ENCODE measurements at places on chromosomes 11 and 22. TPM values are rescaled to one million over a fixed set of nuclear protein-coding genes. Genes with fewer than 3 reads are reported as not detected.

- no peak for DNase-seq
Measured at GRCh38 chr11:64500176-64501013, 90.6 kb upstream of the SLC22A12 start.

- no peak for DNase-seq
Measured at GRCh38 chr11:114705280-114706024, 27.1 kb downstream of the NXPE2 start.

- no peak for DNase-seq
Measured at GRCh38 chr11:9733212-9733611, 69.3 kb downstream of the SWAP70 start.

DNA sequence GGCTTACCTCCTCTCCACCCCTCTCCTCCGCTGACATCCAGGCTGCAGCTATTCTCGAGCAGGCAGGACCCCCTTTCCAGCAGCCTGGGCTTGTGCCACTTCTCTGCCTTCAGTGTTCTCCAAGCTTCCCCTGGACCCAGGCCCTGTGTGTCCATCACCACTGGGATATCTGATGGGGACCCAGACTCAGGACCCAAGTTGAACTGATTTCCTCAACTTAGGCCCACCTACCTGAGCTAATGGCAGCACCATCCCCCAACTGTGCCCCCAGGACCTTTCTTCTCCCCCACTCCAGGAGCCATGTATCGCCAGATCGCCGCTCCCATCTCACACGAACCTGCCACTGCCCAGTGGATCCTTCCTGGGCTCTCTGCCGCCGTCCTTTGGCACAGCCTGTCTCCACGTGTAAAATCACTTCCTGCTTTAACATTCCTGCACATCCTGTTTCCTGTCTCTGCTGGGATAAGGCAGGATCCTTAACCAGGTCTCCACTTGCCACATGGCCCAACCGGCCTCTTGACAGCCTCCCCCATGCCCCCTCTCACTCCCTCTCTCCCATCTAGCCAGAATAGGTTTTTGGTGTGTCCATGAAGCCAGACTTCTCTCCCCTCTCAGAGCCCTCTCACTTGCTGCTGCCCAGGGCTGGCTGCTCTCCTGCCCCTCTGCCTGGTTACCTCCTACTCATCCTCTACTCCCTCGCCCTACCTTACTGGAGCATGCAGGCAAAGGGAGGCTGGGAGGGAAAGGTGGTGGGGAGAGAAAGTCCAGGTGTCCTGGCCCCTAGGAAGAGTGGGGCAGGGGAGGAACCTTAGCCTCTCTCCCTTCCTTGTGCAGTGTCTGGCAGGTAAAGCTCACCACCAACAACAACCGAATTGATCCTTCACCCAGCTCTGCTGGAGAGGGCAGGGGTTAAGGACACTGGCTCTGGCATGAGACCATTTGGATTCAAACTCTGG is 9.4 kb downstream of the SPATA19 start:
- DNase-seq, result no peak

GRCh38 chr11:64372021-64372420 is 13.1 kb downstream of the RPS6KA4 start:
- DNase-seq, result no peak

GRCh38 chr11:102239448-102239847 is 77.8 kb upstream of the BIRC3 start:
- DNase-seq, result no peak

GRCh38 chr11:128704517-128704916 is 10.6 kb downstream of the FLI1 start:
- no peak for DNase-seq

GRCh38 chr11:67289226-67289650 is at the start of gene ANKRD13D:
ANKRD13D (plus strand) TSS chr11:67289303; CDS start chr11:67289461, 158 bp downstream.
- DNase-seq, result no peak

DNA sequence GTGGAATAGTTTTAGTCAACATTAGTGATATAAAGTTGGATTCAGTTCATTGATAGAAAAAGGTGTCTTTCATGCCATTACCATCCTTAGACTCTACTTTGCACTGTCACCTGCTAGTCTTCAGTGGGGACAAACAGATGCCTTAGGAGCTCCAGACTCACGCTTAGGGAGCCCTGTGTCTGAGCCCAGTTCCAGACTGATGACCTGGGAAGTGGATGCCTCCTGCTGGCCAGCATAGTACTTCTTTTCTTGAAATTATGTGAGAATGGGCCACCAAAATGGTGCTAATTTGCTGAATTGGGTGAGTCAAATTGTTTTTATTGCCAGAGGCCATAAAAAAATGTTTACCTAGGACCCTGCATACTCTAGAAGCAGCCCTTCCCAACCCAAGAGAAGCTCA is 53.9 kb downstream of the NOX4 start:
- no peak for DNase-seq

DNA sequence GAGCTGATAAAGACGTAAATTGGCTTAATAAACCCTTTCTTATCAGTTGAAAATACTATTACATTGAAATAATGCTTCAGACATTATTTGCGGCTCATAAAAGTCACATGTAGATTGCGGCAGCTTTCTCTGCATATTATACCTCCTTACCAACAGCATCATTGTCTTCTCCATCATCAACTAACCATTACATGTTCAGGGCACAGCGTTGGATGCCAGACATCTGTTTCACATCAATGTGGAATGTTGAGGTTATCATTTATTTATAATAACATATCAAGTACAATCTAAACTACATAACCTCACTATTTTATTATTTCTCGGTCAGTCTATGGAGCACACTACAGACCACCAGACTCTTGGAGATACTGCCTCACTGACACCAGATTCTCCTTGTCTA is 573.8 kb upstream of the FAT3 start:
- DNase-seq, result no peak

- no peak for DNase-seq
Measured at GRCh38 chr11:88474655-88475054, 137.1 kb upstream of the CTSC start.

DNA sequence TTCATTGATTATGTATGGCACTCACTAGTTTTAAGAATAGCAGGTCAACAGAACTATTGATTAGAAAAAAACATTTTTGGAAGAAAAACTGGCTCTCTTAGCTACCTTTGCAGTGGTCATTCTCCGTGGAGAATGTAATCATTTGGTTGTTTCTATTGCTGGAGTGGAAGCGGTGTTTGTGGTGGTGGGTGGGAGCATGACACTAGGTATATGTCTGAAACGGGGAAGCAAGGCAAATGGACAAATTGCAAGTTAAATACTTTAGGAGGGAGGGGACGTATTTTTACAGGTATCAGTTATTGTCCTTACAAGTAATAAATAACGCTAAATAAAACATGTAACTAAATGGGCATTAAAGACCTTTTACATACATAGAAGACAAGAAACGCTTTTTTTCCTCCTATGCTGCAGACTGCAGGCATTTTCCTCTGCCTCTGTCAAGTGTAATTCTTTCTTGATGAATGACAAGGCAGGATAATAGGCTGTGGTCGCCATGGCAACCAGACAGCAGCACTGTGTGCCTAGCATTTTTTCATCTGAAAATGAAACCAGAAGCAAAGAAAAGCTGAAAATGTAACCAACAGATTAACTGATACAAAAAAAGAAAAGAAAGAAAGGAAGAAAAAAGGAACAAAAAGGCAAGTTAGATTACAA is 46.2 kb downstream of the BLID start:
- DNase-seq, result no peak

GRCh38 chr11:103228807-103229206 is 119.6 kb downstream of the DYNC2H1 start:
- no peak for DNase-seq

GRCh38 chr11:71210861-71211260 is 41.5 kb downstream of the SHANK2 start:
- no peak for DNase-seq

GRCh38 chr11:108857382-108857781 is 192.5 kb downstream of the DDX10 start:
- no peak for DNase-seq

GRCh38 chr11:19420868-19421533 is 180.3 kb upstream of the E2F8 start:
- no peak for DNase-seq

The HBE1 gene
- total RNA-seq, result not detected

DNA sequence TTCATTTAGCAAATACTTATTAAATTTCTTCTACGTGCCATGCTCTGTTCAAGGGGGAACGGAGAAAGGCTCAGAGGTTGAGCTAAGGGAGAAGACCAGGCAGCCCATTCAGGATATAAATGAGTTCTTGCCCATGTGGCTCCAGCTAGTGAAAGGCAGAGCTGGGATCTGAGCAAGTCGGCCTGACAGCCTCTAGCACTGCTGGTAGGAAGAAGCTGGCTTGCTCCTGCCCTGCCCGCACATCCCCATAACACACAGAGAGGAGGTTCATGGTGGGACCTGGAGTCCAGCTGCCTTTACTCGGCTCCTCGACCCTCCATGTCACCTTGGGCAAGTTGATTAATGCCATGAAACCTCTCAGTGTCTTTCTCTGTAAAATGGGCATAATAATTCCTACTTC is 2.0 kb downstream of the SLC15A3 start:
- DNase-seq, result no peak

Measured in CD8-positive, alpha-beta memory T cell (primary cell).